H1 (cell line): ENCODE measurements at places on chromosomes 7 and 10. TPM values are rescaled to one million over a fixed set of nuclear protein-coding genes. Genes with fewer than 3 reads are reported as not detected.

DNA sequence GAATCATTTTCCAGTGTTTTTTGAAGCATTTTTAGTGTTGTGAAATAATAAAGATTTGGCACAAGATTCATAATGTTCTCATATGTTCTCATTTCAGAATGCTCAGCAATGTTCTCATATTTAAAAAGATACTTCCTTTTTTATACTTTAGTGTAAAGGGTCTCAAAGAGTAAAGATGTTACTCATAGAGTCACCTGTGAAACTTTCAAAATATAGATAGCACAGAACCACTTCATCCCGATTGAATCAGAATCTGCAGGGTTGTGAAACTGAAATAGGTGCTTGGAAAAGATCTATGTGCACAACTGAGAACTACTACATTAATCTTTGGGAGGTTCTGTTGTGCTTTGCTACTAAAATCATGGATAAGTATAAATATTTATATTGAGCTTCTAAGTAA is 144.7 kb downstream of the MDFIC start:
- H3K27ac ChIP-seq, result no peak overlapping the region
- no peaks in the 10 kb centered on the region for H3K36me3 ChIP-seq
- no peak overlapping the region for H3K4me3 ChIP-seq
- H3K4me1 ChIP-seq, result no peaks in the 10 kb centered on the region

DNA sequence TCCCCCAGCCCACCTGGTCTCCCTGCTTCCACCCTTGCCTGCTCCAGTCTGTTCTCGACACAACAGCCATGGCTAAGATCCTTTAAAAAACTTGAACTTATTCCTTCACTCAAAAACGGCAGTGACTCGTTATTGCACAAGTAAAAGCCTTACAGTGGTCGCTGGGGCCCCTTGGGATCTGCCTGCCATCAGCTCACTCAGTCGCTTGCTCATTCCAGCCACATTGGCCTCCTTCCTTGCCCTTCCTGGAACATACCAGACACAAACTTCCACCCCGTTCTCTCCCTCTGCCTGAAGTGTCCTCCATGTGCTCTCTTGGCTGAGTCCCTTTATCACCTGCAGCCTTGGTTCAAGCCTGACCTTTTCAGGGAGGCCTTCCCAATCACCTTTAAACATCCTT is 4.7 kb downstream of the CCNY start:
- H3K4me3 ChIP-seq, result no peak overlapping the region
- DNase-seq, result no peak
- no peak overlapping the region for H3K27ac ChIP-seq
- peaks cover 2% of the 10 kb centered on the region; the same call in 1 of the 2 replicates for H3K4me1 ChIP-seq
- no peaks in the 10 kb centered on the region for H3K36me3 ChIP-seq
- H3K27me3 ChIP-seq, result no peaks in the 10 kb centered on the region

DNA sequence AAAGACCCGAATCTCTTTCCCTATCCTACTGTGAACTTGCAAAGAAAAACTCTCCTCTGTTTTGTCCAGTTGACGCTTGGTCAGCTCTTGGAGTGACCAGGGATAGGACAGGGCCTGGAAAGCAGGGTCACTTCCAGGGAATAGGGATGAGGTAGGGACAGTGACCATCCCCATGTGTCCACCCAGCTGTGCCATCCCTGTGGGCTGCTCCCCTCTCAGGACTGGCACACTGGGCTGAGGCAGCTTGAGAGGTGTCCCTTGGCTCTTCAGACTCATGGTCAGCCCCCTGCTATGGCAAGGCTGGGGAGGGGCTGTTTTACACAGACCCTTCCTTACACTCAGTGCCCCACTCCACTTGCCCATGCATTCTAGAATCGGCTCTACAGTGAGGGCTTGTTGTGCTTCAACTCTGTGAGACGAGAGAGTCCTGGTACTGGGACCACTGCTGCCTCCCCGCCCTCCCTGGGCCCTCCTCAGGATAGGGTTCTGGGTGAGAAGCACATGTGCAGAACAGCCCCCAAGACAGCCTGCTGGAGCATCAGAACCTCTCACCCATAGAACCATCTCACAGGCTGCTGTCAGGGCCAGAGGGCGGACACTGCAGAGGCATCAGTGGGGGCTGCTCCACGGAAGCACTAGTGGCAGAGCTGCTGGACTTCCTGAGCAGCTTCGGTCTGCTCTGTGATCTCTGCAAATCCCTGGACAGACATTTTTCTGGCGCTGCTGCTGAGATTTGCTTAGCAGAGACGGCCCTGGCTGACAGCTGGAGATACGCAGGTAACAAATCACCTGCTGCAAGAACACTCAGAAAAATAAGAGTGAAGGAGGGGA is 202.8 kb upstream of the CXCL12 start:
- DNase-seq, result no peak
- H3K4me3 ChIP-seq, result no peak overlapping the region
- H3K27ac ChIP-seq, result no peak overlapping the region
- no peaks in the 10 kb centered on the region for H3K36me3 ChIP-seq
- no peaks in the 10 kb centered on the region for H3K27me3 ChIP-seq
- no peaks in the 10 kb centered on the region for H3K4me1 ChIP-seq

DNA sequence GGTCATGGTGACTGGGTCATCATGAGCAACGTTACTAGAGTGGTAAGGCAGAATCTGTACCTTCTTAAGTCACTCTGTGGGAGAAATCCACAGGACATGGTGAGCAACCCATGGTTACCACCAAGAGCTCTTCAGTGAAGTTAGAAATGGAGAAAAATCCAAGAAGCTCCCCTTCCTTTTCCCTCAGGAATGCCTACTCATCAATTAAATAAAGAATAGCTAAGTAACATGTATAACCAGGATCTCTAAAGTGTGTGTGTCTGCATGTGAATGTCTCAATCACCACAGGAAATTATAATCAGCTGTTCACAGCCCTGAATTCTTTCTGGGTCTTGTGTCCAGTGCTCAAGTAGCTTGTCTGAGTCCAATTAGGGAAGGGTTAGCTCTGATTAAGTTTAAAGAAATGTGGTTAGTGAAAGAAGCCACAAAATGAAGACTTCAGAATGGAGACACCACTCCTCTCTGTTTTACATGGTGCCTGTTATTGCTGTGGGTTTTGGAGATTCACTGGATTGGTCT is 73.2 kb downstream of the SEM1 start:
- no peak for DNase-seq
- no peak overlapping the region for H3K27ac ChIP-seq
- H3K4me1 ChIP-seq, result no peaks in the 10 kb centered on the region
- H3K36me3 ChIP-seq, result no peaks in the 10 kb centered on the region
- H3K4me3 ChIP-seq, result no peak overlapping the region

DNA sequence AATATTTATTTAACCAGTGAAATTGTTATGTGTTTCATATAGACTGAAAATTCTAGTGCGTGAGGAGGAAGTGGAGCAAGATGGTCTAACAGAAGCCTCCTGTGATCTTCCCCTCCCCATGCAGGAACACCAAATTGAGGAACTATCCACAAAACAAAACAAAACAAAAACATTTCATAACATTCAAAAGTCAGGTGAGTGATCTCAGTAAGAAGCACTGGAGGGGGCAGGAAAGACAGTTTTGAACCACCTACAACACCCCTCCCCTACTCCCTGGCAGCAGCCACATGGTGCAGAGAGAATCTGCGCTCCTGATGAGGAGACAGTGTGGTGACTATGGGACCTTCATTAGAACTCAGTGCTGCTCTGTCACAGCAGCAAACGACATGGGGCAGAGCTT is 221.9 kb upstream of the SEMA3C start:
- no peaks in the 10 kb centered on the region for H3K4me1 ChIP-seq
- no peak overlapping the region for H3K27ac ChIP-seq
- no peaks in the 10 kb centered on the region for H3K36me3 ChIP-seq
- H3K4me3 ChIP-seq, result no peak overlapping the region
- no peaks in the 10 kb centered on the region for H3K27me3 ChIP-seq
- DNase-seq, result no peak

GRCh38 chr10:5818894-5819293 is 5.7 kb upstream of the GDI2 start:
- no peaks in the 10 kb centered on the region for H3K27me3 ChIP-seq
- DNase-seq, result no peak
- H3K4me1 ChIP-seq, result no peaks in the 10 kb centered on the region
- no peak overlapping the region for H3K4me3 ChIP-seq
- H3K36me3 ChIP-seq, result no peaks in the 10 kb centered on the region

- no peak overlapping the region for H3K27ac ChIP-seq
- no peak overlapping the region for H3K4me3 ChIP-seq
- H3K36me3 ChIP-seq, result no peaks in the 10 kb centered on the region
- H3K27me3 ChIP-seq, result no peaks in the 10 kb centered on the region
Measured at GRCh38 chr7:1200045-1200444, 32.6 kb upstream of the UNCX start.

DNA sequence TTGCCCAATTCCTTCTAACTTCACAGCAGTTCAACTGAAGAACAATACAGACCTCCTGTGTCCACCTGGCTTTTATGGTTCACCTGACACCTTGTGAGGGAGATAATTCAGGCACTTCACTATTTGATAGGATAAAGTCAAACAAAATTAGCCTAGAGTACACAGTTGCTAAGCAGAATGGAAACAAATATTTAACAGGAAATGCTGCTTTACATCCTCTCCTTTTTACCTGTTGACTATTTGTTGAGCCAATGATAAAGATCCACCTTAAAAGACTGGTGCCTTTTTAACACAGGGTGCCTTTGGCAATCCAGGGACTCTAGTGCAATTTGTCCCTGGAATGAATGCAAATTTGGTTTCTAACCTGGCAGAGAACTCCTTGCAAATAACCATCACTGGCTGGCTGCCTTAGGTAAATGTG is 39.8 kb downstream of the ITPRID1 start:
- no peaks in the 10 kb centered on the region for H3K36me3 ChIP-seq
- DNase-seq, result no peak
- H3K27ac ChIP-seq, result no peak overlapping the region
- no peak overlapping the region for H3K4me3 ChIP-seq
- H3K27me3 ChIP-seq, result no peaks in the 10 kb centered on the region

GRCh38 chr7:17195576-17195975 is 102.9 kb upstream of the AHR start:
- no peak for DNase-seq
- H3K27me3 ChIP-seq, result no peaks in the 10 kb centered on the region
- H3K4me3 ChIP-seq, result no peak overlapping the region
- H3K4me1 ChIP-seq, result no peaks in the 10 kb centered on the region; the same call in 1 of the 2 replicates
- no peak overlapping the region for H3K27ac ChIP-seq
- H3K36me3 ChIP-seq, result no peaks in the 10 kb centered on the region

DNA sequence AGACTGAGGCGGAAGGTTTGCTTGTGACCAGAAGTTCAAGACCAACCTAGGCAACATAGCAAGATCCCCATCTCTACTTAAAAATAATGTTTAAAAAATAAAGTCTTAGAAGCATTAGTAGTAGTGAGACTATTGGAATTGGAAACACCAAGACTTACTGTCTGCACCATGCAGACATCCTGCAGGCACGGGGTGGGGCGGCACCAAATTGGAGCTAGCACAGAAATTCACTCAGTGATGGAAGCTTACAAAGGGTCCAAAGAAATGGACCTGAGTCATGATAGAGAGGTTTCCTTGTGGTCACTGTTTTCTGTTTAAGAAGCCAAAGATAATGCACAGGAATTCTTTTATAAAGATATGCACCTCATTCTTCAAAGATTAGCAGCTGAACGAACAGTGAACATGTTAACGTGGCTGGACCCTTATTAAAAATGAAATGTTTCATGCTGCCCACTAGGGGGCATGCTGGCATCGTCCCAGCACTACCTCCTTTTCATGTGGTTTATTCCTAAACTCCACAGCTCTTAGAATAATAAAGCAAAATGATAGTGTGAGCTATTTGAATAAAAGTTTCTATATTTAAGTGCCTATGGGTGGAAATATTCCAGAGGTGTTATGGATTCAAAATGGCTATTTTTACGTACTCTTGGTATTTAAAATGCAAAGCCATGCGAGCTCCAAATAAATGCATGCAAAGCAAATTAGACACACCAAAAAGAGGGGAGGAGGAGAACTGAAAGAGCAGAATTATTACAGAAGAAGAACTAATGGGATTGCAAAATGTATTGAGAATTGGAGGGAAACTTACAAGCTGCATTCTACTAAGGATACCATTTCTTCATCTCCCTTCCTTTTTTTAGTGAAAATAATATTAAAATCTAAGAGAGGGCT is 28.6 kb downstream of the PDSS1 start:
- H3K4me1 ChIP-seq, result no peaks in the 10 kb centered on the region
- H3K4me3 ChIP-seq, result no peak overlapping the region
- no peak overlapping the region for H3K27ac ChIP-seq
- peak; percentile 5 for DNase-seq

DNA sequence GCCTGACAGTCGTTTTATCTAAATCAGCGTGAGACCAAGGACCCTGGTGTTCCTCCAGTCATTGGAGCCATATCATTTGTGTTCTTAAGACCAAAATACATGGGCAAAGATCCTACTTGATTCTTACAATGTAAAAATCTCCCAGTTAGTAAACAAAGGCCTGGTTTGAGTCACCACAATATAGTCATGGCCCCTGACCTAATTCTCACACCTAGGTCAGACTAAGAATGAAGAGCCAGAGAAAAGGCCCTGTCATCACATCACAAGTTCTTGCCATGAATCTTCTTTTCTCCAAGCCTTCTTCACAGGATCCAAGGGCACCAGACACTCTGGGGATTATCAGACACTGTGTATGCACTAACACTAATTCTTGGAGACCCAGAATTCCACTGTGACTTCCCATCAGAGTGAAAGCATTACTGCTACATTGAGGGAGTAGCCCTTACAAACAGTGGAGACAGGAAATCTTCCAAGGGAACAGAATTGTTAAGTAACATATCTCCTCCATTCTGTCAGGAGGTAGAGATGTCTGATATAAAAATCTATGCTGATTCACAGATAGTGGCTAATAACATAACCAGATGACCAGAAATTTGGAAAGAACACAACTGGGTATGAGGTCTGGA is 7.6 kb upstream of the ERVW-1 start:
- no peak overlapping the region for H3K4me3 ChIP-seq
- no peaks in the 10 kb centered on the region for H3K27me3 ChIP-seq
- no peaks in the 10 kb centered on the region for H3K4me1 ChIP-seq
- DNase-seq, result no peak
- H3K36me3 ChIP-seq, result no peaks in the 10 kb centered on the region; the same call in 1 of the 2 replicates
- no peak overlapping the region for H3K27ac ChIP-seq

The COL28A1 gene
- total RNA-seq, result 0.22 and 0.44 TPM in 2 replicates

- no peaks in the 10 kb centered on the region for H3K27me3 ChIP-seq
- no peaks in the 10 kb centered on the region for H3K36me3 ChIP-seq
- no peak overlapping the region for H3K4me3 ChIP-seq
- H3K4me1 ChIP-seq, result peaks cover 3% of the 10 kb centered on the region
Measured at GRCh38 chr7:95436407-95436806, 1.6 kb upstream of the PON2 start.

GRCh38 chr7:69335331-69335730 is 262.9 kb upstream of the AUTS2 start:
- H3K36me3 ChIP-seq, result no peaks in the 10 kb centered on the region
- no peak overlapping the region for H3K4me3 ChIP-seq
- no peak overlapping the region for H3K27ac ChIP-seq
- H3K4me1 ChIP-seq, result no peaks in the 10 kb centered on the region

The ARHGAP12 gene
- 39.0 and 40.9 TPM in 2 replicates for total RNA-seq

DNA sequence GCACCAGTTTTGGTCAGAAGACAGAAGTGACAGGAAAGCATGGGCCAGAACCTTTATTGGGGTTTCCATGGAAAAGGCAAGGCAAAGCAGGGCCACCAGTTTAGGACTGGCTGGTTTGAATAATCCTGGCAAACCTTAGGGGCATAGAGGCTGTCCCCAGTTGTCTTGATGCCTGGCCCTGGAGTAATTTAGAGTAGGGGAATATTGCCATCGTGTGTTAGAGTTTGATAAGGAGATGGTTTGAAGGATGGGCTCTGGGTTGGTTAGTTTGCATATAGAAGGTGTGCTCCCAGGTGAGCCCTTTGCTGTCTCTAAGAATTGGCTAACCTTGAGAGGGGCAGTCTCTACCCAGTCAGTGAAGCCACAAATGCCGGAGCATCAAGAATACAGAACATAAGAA is 79.6 kb downstream of the ZNF777 start:
- no peak overlapping the region for H3K4me3 ChIP-seq
- no peaks in the 10 kb centered on the region for H3K27me3 ChIP-seq
- H3K4me1 ChIP-seq, result no peaks in the 10 kb centered on the region
- DNase-seq, result no peak
- H3K27ac ChIP-seq, result no peak overlapping the region
- H3K36me3 ChIP-seq, result no peaks in the 10 kb centered on the region
